ENCODE measurements at places on chromosomes 5 and 9.

GRCh38 chr5:5788793-5789192, 366.3 kb downstream of the ICE1 start:
- no peak for DNase-seq

DNA sequence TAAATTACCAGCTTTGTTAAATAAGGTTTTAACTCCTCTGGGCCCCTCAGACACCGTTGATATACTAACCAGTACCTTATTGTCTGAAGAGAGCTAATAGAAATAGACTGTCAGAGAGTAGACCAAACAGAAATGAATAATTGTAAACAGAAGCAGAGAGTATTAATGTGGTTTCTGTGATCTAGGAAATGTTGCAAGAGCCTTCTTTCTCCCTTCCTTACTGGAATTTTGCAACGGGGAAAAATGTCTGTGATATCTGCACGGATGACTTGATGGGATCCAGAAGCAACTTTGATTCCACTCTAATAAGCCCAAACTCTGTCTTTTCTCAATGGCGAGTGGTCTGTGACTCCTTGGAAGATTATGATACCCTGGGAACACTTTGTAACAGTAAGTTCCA, 5.1 kb downstream of the TYRP1 start:
- no peak for DNase-seq

GRCh38 chr9:100515578-100516494, 42.9 kb downstream of the TMEFF1 start:
- DNase-seq = no peak

- DNase-seq = peak; percentile 53
Observed at GRCh38 chr9:133532937-133533668, 1.4 kb upstream of the ADAMTSL2 start.

GRCh38 chr5:141363952-141364660, at the start of gene PCDHGA5:
PCDHGA5 (plus strand) TSS chr5:141364162; CDS start chr5:141364331, 169 bp downstream.
- DNase-seq = no peak

- no peak for DNase-seq
Observed at GRCh38 chr9:109039539-109039938, 26.2 kb upstream of the CTNNAL1 start.

DNA sequence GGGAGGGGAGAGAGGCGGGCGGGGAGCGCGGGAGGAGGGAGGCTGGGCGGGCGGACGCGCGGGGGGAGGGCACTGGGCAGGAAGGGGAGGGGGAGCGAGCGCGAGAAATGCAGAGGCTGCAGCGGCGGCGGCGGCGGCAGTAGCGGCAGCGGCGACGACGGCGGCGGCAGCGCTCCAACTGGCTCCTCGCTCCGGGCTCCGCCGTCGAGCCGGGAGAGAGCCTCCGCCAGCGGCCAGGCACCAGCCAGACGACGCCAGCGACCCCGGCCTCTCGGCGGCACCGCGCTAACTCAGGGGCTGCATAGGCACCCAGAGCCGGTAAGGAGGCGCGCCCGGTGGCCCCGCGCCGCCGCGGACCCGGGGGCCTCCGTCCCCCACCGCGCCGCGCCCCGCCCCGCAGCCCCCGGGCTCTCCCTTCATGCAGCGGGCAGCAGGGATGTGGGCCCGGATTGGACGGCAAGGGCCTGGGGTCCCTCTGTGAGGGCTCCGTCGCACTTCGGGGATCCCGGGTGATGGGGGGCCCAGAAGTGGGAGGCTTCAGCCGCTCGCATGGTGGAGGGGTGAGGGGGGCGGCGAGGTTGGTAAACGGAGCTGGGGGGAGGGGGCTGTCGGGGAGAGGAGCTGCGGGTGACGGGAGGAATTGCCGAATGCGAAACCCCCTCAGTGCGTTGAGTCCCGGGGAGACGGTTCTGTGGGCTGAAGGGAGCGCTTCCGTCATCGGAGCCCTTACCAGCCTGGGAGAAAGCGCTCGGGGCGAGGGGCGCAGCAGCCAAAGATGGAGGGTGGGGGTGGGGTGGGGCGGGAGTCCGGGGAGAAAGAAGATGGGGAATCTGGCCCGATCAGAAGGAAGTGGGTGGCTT, at the start of gene BASP1:
Gene BASP1 (plus strand): TSS at position 139 of the 860 bp plus-strand sequence. CDS start 57,586 bp downstream, outside the sequence.
- DNase-seq = peak; percentile 16

DNA sequence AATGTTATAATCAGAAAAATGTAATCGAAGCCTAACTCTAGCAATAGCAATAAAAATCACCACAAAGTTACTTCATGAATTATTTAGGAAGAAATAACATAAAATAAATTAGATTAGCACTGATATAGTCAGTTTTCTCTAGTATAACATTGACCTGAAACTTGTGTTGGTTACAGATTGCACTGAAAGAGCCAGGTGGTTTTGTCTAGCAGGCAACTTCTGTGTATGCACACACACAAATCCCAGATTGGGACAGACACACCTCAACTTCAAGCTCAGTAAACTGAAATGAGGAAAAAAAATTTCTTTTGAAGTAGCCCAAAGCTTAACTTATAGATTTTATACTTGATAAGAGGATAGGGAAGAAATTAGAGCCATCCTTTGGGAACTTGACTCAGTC, 129.3 kb downstream of the EFNA5 start:
- DNase-seq = no peak

- DNase-seq = no peak
Observed at GRCh38 chr9:110041452-110041851, 166.5 kb downstream of the C9orf152 start.

DNA sequence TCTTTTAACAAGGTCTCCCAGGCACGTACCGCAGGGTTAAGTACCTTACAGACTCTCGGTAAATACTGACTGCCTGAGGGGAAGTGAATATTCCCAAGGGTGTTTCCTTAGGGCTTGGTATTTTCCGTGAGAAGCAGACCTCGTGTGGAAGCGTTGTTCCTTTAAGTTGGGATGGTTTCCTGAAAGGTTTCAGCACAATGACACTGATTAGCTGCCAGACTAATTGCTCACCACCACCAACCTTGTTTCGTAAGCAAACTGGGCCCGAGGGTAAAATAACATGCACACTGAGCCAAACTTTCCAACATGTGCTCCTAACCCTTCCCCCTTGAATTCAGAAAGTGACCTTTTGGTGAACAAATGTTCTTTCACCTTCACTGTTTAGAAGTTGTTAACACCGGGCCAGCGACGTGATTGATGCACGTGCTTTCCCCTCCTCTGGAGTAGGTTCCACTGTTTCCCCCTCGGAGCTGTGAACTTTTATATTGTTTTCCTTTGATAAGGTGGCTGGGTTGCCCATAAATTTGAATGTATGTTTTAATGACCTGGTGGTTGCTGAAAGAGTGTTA, 128.1 kb upstream of the RPS23 start:
- DNase-seq = no peak

DNA sequence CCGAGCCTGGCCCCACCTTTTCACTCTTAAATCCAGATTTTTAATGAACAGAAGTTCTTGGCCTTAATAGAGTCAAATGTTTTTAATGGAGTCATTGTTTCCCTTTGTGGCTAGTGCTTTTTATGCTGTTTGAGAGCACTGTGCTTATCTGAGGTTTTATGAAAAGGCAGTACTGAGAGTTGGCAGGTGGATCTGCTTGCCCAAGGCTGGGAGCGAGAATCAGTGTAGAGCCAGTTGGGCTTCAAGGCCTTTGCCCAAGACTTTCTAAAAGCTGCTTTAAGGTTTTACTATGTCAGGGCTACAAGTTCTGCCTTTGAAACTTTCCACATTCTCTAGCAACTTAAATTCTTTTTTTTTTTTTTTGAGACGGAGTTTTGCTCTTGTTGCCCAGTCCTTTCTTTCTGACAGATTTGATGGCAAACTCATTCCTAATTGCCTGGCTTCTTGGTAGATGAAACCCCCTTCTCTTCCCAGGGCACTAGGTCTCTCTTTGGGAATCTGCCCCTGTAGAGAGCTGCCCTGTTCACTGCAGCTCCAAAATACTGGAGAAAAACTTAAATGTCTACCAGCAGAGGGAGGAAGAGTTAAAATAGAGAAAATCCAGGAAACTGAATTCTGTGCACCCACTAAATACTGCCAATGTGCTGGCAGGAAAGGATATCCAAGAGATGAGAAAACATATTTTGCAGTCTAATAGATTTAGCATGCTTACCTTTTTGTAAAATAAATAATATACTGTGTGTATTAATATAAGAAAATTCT, 36.9 kb upstream of the CDK20 start:
- no peak for DNase-seq

DNA sequence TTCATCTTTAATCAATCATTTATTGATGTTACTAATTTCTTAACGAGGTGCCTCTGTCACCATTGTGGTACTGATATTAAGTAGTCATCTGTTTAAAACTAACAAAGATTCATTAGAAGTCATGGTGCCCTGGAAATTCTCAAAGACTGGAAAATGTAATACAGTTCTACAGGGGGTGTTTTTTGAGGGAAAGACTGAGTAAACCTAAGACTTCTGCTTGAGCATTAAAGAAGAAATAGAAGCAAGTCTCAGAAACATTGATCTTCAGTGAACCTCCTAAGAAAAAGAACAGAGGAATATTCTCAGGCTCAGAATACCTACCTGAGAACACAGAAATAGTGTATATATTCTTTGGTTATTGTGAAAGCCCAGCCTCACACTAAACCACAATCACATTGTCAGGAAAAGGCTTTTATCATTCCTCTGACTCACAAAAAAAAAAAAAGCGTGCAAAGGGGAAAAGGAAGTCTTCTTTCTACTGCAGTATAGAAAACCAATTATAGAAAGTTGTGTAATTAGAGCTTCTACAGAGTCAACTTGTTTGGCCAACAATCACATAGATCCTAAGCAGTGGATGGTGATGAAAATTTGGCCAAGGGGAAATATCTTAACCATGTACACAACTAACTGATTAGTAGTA, 60.8 kb downstream of the HINT1 start:
- DNase-seq = no peak

DNA sequence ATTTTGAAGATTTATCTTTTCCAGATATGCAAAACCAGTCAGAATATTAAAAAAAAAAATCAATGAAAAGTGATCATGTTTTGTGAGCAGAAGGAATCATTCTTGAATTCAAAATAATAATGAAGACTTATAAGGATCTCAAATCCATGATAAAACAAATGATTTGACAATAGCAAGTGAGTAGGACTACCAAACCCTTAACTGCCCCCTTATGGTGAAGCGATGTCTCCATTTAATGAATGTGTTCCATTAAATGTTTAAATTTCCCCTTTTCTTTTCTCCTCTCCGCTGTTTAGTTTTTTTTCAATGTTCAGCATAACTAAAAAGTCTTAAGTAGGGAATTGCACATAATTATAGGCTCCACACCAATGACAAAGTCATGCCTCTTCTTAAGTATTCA, 12.2 kb upstream of the MARCHF3 start:
- no peak for DNase-seq

DNA sequence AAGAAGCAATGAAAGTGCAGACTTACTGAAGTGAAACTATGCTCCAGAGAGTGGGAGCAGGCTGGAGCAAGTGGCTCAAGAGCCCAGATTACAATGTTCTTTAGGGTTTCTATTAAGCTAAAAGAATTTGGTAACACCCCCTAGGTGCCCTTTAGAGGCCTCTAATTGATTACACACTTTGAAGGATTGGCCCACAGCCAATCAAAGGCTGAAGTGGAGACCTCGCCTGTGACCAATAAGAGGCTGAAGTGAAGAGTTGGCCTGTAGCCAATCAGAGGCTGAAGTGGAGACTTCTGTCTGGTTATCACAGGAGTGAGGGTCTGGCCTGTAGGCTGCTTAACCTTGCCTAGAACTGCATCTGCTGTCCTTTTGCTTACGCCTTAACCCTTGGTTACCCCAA, 46.7 kb upstream of the SPATA31C2 start:
- DNase-seq = no peak

GRCh38 chr5:126531543-126532120, 63.4 kb downstream of the ALDH7A1 start:
- no peak for DNase-seq

- DNase-seq = no peak
Observed at GRCh38 chr9:4299005-4299795, 668 bp downstream of the GLIS3 start.

DNA sequence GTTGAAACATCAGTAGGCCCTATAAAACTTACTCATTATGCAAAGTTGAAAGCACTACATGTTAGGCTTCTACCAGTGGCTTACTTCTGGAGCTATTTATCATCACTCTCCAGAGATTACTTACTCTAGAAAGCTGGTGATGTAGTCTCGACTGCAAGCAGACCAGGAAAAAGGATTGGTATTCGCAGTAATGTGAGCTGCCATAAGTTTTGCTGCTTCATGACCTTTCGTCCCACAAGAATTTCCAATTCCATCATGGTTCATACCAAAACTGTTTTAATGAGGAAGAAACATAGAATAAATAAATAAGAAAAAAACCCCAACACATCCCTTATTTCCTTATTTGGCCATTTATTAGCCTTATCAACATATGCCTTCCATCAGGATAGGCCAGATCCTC, 181.9 kb downstream of the ADAMTS6 start:
- no peak for DNase-seq

- no peak for DNase-seq
Observed at GRCh38 chr9:113139225-113139829, 11.5 kb upstream of the SLC31A2 start.

DNA sequence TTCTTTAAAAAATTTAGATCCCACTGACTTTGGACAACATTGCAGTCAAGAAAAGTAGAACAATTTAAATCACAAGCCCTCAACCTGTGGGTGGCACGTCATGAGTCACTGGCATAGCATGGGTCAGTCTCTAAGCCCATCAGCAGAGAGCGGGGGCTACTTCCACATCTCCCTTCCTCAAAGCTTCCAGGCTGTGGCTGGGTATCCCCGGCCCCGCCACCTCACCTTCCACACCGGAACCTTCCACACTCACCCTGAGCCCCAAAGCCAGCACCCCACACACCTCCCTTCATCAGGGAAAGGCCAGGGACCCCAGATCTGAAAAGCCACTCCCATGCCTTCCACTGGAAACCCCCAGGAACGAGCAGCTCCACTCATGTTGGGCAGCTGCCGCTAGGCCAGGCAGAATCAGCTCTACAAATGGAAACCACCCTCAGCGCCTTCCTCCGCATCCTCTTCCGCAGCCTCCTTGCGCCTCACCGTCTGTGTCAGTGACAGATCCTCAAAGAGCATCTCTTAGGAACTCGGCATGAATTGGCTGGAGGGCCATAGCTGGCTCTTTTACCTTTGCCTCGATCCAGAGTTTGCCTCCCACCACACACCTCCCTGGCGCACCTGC, 156.5 kb downstream of the ERCC6L2 start:
- DNase-seq = no peak

DNA sequence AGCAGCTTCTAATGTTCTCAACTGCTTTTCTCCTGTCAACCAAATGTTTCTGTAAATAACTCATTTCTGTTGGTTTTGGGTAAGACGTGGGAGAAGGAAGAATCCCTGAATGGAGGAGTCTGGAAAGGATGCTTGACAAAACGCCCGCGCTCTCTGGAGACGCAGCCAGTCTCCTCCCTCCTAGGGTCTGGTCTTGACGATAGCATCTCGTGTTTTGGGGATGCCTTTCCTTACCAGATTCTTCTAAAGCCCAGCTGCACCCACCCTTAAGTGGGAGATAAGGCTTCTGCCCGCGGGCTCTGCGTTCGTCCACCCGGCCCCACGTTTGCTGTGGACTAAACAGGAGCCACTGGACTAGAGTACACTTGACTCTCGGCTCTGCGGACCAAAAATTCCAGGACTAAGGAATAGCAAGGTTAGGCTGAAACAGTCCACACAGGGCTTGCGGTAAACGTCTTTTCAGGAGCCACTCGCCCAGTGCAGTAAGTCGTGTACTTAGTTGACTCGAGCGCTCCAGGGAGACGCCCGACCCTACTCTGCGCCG, 491 bp upstream of the CTSL start:
- DNase-seq = no peak
